ENCODE measurements at places on chromosomes 12 and 14. TPM values are rescaled to one million over a fixed set of nuclear protein-coding genes. Genes with fewer than 3 reads are reported as not detected.

- no peak for DNase-seq
- no peak overlapping the region for H3K27ac ChIP-seq
- no peak overlapping the region for H3K4me3 ChIP-seq
Observed at GRCh38 chr12:59847127-59847526, 251.3 kb downstream of the SLC16A7 start.

- H3K27ac ChIP-seq, result no peak overlapping the region
- H3K36me3 ChIP-seq, result no peaks in the 10 kb centered on the region
- no peaks in the 10 kb centered on the region for H3K4me1 ChIP-seq
- DNase-seq, result no peak
- no peak overlapping the region for H3K4me3 ChIP-seq
Observed at GRCh38 chr14:104253223-104253822, 114.9 kb downstream of the KIF26A start.

- no peak overlapping the region for H3K4me3 ChIP-seq
- no peak for DNase-seq
- H3K4me1 ChIP-seq, result no peaks in the 10 kb centered on the region
Observed at GRCh38 chr12:31510034-31510433, 80.9 kb downstream of the DENND5B start.

GRCh38 chr14:75402867-75403413, 24.9 kb upstream of the JDP2 start:
- H3K27ac ChIP-seq, result no peak overlapping the region
- no peaks in the 10 kb centered on the region for H3K27me3 ChIP-seq
- DNase-seq, result no peak
- no peaks in the 10 kb centered on the region for H3K36me3 ChIP-seq
- no peak overlapping the region for H3K4me3 ChIP-seq

CLEC2A gene
- not detected for total RNA-seq

RASSF9 gene
- total RNA-seq, result 8.3 TPM

DNA sequence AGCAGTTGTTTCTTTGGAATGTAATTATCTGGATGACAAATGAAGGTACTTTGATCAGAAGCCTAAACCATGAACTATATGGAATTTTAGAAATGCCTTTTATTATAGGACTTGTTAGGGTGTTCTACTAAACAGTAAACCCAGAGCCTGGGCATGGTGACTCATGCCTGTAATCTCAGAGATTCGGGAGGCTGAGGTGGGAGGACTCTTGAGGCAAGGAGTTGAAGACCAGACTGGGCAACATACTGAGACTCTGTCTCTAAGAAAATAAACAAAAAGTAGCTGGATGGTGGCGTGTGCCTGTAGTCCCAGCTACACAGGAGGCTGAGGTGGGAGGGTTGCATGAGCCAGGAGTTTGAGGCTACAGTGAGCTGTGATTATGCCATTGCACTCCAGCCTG, 23.9 kb downstream of the PALS1 start:
- no peak overlapping the region for H3K4me3 ChIP-seq
- no peaks in the 10 kb centered on the region for H3K4me1 ChIP-seq
- no peaks in the 10 kb centered on the region for H3K27me3 ChIP-seq
- H3K36me3 ChIP-seq, result no peaks in the 10 kb centered on the region

DNA sequence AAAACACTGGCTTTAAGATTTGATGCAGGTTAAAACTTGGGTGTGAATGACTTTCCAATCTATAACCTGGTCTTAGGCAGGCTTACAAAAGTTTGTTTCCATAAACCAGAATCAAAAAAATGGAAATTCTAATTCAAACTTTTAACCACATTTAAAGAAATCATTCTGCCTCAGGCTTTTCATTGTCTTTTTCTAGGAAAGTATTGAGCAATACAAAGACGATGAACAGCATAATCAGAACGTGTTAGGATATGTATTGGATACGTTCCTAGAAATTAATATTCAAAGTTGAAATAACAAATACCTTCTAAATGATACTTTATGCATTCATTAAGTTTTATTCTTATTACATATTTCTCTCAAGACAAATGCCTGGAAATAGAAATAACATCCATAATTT, 172.9 kb downstream of the CEP128 start:
- no peak overlapping the region for H3K4me3 ChIP-seq
- H3K36me3 ChIP-seq, result no peaks in the 10 kb centered on the region
- H3K27ac ChIP-seq, result no peak overlapping the region
- H3K4me1 ChIP-seq, result no peaks in the 10 kb centered on the region
- no peaks in the 10 kb centered on the region for H3K27me3 ChIP-seq

PRB4 gene
- not detected for total RNA-seq

- no peaks in the 10 kb centered on the region for H3K27me3 ChIP-seq
- no peak for DNase-seq
- H3K27ac ChIP-seq, result no peak overlapping the region
- H3K4me3 ChIP-seq, result no peak overlapping the region
- H3K4me1 ChIP-seq, result peaks cover 13% of the 10 kb centered on the region
Observed at GRCh38 chr14:90487031-90487430, 90.2 kb downstream of the CALM1 start.

DNA sequence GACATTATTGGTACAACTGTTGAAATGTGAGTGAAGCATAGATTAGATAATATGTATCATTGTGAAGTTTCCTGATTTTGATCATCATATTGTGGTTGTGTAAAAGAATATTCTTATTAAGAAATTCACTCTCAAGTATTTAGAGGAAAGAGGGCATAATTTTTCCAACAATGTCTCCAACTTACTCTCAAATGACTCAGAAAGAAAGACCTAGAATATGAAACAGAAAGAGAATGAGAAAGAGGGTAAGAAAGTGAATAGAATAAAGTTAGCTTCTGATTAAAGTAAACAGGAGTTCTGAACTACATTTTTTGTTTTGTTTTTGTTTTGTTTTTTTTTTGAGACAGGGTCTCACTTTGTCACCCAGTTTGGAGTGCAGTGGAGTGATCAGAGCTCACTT, 123.0 kb downstream of the CPNE8 start:
- DNase-seq, result no peak
- H3K27ac ChIP-seq, result no peak overlapping the region
- H3K27me3 ChIP-seq, result no peaks in the 10 kb centered on the region
- no peak overlapping the region for H3K4me3 ChIP-seq
- no peaks in the 10 kb centered on the region for H3K36me3 ChIP-seq

GRCh38 chr12:133106253-133106652, 23.8 kb downstream of the ZNF891 start:
- H3K27ac ChIP-seq, result no peak overlapping the region
- H3K4me3 ChIP-seq, result no peak overlapping the region
- no peaks in the 10 kb centered on the region for H3K4me1 ChIP-seq
- H3K36me3 ChIP-seq, result no peaks in the 10 kb centered on the region
- H3K27me3 ChIP-seq, result no peaks in the 10 kb centered on the region

GRCh38 chr12:95953000-95953399, 9.9 kb downstream of the AMDHD1 start:
- no peaks in the 10 kb centered on the region for H3K36me3 ChIP-seq
- no peak overlapping the region for H3K27ac ChIP-seq
- DNase-seq, result no peak
- no peaks in the 10 kb centered on the region for H3K27me3 ChIP-seq
- H3K4me1 ChIP-seq, result no peaks in the 10 kb centered on the region

- no peaks in the 10 kb centered on the region for H3K27me3 ChIP-seq
- no peak overlapping the region for H3K27ac ChIP-seq
- no peak overlapping the region for H3K4me3 ChIP-seq
- H3K4me1 ChIP-seq, result no peaks in the 10 kb centered on the region
Observed at GRCh38 chr12:125149160-125150108, 84.2 kb downstream of the AACS start.

SCN8A gene
- total RNA-seq, result 1.3 TPM

- peak within 1 kb of the TSS; percentile 57 for H3K4me3 ChIP-seq
- no peaks in the 10 kb centered on the region for H3K4me1 ChIP-seq
- H3K27me3 ChIP-seq, result no peaks in the 10 kb centered on the region
- peak within 1 kb of the TSS; percentile 79 for H3K27ac ChIP-seq
- no peak for DNase-seq
Observed at GRCh38 chr14:105474483-105475268, at the start of gene CRIP2. Gene CRIP2 (plus strand): TSS chr14:105474821. CDS start chr14:105474863, 42 bp downstream.

SIX4 gene
- 3.2 TPM for total RNA-seq

GRCh38 chr12:78696267-78696666, 168.3 kb upstream of the SYT1 start:
- H3K36me3 ChIP-seq, result no peaks in the 10 kb centered on the region
- no peak for DNase-seq
- H3K27me3 ChIP-seq, result no peaks in the 10 kb centered on the region
- H3K4me3 ChIP-seq, result no peak overlapping the region
- H3K27ac ChIP-seq, result no peak overlapping the region

DNA sequence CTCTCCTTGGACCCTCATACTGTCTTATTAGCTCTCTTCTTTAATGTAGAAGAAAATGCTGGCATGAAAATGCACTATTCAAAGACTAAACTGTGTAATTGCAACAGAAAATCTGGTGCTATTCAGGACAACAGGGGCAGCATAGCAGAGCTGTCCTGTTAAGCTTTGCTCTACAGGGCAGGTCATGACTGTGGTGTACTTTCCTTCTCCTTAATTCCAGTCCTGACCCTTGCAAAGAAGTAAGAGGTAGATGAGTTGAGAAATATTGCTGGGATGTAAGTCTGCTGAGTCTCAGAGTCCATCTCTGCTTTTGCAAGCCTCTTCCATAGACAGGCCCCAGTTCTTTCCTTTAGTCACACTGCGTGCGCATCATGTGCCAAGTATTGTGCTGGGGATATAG, 52.6 kb upstream of the STK38L start:
- H3K4me3 ChIP-seq, result no peak overlapping the region
- peak overlapping the region; percentile 64 for H3K27ac ChIP-seq
- no peak for DNase-seq
- H3K27me3 ChIP-seq, result no peaks in the 10 kb centered on the region

DNA sequence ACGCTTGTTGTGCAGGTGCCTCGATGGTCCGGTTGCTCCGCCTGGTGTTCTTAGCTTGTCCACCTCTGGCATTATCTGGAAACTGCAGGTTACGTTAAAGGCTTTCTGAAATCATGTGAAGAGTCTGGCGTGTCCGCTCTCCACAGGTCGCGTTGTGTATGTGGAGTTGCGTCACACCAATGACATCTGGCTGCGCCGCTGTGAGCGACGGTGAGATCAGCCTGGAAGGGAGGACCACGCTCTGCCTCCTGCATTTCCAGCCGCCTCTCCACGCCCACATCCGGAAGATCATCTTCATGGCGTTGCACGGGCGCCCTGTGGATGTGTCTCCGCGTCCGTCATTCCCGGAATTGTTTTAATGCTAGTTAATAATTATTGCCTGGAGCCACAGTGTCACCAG, 50.6 kb upstream of the GALNT9 start:
- H3K27ac ChIP-seq, result no peak overlapping the region
- H3K27me3 ChIP-seq, result no peaks in the 10 kb centered on the region
- H3K4me1 ChIP-seq, result no peaks in the 10 kb centered on the region
- DNase-seq, result no peak
- H3K36me3 ChIP-seq, result no peaks in the 10 kb centered on the region

BDKRB2 gene
- 4.6 TPM for total RNA-seq

- no peaks in the 10 kb centered on the region for H3K27me3 ChIP-seq
- no peak for DNase-seq
- H3K4me3 ChIP-seq, result no peak overlapping the region
- no peak overlapping the region for H3K27ac ChIP-seq
- no peaks in the 10 kb centered on the region for H3K4me1 ChIP-seq
Observed at GRCh38 chr14:45790293-45790692, 537.3 kb upstream of the MIS18BP1 start.

DNA sequence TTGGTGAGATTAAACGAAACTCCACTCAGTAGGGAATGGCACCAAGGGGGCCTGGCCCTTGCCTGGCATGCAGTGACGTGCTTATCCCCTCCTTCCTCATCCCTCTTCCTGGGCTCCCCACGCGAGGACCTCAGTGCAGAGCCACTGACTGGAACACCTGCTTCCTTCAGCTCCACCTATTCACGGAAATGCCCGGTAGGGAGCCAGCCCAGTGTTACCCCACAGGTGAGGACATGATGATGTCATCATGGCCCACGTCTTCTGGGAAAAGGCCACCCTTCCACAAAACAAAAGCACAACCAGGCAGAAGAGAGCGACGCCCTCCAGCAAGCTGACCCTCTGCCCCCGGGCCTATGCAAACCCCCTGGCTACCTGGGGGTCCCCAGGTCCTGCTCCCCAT, 42.1 kb downstream of the CCDC85C start:
- no peaks in the 10 kb centered on the region for H3K27me3 ChIP-seq
- peak overlapping the region; percentile 85 for H3K27ac ChIP-seq
- no peak overlapping the region for H3K4me3 ChIP-seq
- peaks cover 27% of the 10 kb centered on the region for H3K4me1 ChIP-seq

DNA sequence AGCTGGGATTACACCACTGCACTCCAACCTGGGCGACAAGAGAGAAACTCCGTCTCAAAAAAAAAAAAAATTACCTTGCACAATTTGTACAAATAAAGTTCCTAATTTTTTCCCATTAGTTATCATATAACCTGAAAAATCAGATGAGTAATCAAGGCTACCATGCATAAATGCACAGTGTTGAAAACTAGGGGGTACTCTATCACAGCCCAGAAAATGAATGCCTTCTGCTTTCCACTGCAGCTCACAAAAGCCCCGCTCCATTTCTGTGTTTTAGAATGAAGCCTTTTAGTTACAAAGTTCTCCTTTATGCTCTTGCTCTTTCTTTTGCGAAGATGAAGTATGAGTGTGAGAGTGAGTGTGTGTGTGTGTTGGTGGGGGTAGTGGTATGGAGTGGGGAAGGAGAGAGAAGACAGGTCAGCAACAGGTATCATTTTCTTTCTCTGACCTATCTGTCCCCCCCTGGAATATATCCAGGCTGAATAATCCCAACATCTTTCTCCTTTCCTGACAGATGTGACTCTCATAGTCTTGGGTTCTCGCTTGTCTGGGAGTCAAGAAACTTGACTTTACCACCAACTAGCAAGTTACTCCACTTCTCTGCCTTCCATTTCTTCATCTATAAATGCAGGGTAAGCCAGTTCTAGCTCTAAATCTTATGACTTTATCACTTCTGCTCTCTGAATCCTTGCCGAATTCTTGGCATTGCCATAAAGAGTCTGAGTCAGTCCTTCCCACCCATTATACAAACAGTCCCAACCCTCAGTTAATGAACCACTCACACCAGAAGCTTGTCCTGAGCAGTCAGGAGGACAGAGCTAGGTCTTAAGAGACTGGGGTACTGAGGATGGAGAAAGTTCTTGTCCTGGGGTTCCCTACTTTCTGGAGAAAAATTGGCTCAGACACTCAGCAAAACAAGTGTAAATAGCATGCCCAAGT, 16.1 kb downstream of the BIN2 start:
- no peaks in the 10 kb centered on the region for H3K36me3 ChIP-seq
- DNase-seq, result no peak
- no peaks in the 10 kb centered on the region for H3K4me1 ChIP-seq
- no peak overlapping the region for H3K27ac ChIP-seq
- H3K4me3 ChIP-seq, result no peak overlapping the region
- no peaks in the 10 kb centered on the region for H3K27me3 ChIP-seq

TMPRSS12 gene
- total RNA-seq, result not detected

GPX2 gene
- not detected for total RNA-seq
